ENCODE measurements at places on chromosomes 16 and 17.

DNA sequence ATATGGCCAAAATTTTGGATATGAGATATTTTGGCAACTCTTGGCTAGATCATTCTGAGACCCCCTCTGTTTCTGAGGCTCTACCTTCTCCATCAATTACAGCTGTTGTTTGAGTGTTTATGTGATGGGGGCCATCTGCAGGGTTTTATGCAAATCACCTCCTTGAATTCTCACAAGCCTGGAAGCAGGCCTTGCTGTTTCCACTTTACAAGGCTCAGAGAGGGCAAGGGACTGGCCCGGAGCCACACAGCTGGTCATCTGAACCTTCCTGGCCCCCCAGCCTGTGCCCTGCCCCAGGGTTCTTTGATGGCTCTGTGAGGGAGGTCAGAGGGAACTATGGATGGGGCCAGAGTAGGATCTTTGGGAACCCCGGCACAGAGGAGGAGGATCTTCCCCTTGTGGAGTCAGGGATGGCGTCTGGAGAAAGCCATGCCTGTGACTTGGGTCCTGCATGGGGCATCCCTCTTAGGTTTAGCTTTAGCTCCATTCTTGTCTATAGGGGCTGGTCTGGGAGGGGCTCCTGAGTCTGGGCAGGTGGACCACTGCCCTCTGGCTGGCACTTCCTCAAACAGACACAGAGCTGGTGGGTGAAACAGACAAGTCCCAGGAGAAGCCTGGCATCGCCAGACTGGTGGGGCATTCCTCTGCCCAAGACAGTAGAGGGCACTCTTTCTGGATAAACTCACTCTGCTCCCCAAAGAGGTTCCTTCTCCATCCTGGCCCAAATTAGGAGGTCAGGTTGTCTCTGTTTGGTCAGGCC lies 26.2 kb downstream of the IL21R start:
- no peak for DNase-seq

DNA sequence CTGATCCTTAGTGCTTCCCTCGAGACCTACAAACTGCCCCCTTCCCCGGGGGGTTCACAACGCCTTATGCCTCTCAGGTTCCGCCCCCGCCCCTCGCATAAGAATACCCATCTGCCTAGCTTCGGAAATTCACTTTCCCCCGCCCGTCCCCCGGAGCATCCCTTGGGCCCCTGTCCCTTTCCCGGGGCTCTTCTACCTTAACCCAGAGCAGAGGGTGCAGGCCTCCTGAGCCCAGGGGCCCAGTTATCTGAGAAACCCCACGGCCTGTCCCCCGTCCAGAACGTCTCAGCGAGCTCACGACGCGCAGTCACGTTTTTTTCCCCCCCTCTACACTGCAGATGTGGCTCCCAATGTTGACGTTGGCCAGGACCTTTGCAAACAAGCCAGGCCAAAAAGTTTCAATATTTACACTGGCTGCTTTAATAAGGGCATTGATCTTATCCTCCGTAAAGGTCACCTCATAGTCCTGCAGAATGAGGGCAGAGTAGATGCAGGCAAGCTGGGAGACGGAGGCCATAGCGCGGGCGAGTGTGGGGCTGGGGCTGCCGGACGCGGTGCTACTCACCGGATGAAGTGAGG lies 1.4 kb upstream of the NBR1 start:
- DNase-seq, result no peak

DNA sequence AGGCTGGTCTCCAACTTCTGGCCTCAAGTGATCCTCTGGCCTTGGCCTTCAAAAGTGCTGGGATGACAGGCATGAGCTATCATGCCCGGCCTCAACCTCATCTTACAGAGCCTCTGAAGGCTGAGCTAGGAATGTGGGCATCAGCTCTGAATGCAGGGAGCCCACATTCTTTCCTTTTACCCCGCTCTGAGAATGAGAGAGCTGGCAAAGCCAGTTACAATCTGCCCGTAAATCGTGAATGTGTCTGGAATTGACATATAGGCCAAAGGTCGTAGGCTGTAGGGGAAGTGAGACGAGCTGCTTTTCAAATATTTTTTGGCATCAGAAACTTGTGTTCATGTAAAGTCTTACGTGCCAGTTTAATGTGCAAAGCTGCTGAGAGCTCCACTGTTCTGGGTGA lies 4.5 kb downstream of the TMEM238L start:
- DNase-seq, result no peak

DNA sequence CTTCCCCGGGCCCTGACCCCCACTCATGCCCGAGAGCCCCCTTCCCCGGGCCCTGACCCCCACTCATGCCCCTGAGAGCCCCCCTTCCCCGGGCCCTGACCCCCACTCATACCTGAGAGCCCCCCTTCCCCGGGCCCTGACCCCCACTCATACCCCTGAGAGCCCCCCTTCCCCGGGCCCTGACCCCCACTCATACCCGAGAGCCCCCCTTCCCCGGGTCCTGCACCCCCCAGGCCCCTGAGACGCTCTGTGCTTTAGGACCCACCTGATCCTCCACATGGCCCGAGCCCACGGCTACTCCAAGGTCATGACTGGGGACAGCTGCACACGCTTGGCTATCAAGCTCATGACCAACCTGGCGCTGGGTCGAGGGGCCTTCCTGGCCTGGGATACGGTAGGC lies 6.8 kb downstream of the CTU2 start:
- no peak for DNase-seq

DNA sequence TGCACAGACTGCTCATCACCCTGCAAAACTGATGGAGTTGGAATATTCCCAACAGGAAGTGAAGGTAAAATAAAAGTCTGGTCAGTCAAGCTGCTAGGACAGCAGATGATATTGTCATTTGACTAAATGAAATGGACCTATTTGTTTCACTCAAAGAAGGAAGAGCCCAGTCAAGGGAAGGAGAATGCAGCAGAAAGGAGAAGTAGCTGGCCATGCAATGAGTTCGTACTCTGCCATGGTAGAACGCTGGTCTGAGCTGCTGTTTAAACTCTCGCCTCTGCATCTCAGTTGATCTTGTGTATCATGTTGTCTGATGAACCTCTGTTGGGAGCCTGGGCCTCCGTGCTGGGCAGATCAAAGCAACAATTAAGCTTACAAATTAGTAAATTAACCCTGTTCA lies 15.6 kb upstream of the YPEL2 start:
- DNase-seq, result no peak

- DNase-seq, result no peak
Measured at GRCh38 chr16:49129935-49130334, 151.7 kb downstream of the CBLN1 start.

DNA sequence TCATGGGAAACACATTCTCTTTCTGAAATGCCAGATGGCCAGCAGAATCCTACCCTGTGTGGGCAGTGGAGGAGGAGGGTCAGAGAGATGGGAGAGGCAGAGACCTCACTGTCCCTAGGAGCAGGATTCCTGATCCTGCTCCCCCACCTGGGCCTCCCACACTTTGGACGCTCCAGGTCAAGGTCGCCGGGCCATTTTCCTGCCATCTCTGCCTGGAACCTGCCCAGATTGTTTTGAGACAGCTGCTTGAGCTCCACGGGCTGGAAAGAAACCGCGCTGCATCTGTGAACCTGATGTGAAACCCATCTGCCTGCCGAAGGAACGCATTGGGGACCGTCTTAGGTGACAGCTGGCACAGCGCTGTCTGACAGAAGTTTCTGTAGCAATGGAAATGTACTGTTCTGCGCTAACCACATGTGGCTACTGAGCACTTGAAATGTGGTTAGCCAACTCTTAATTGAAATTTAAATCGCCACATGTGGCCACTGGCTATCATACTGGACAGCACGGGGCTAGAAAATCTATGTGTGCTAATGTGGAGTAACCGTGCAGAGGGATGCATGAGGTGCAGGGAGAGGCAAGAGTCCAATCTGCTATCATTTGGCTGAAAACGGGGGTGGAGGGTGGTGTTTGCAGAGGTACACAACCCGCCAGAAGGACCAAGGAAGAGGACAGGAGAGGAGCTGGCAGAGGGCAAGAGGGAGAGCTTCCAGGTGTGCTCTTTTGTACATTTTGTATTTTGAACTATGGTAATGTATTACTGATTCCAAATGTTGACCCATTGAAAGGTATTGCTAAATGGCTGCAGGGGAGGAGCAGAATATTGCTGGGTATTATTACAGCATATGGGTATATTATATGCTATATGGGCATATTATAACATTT lies 15.4 kb upstream of the NUBP1 start:
- DNase-seq, result no peak

GRCh38 chr16:56956756-56957155 lies 5.0 kb upstream of the CETP start:
- DNase-seq, result no peak

DNA sequence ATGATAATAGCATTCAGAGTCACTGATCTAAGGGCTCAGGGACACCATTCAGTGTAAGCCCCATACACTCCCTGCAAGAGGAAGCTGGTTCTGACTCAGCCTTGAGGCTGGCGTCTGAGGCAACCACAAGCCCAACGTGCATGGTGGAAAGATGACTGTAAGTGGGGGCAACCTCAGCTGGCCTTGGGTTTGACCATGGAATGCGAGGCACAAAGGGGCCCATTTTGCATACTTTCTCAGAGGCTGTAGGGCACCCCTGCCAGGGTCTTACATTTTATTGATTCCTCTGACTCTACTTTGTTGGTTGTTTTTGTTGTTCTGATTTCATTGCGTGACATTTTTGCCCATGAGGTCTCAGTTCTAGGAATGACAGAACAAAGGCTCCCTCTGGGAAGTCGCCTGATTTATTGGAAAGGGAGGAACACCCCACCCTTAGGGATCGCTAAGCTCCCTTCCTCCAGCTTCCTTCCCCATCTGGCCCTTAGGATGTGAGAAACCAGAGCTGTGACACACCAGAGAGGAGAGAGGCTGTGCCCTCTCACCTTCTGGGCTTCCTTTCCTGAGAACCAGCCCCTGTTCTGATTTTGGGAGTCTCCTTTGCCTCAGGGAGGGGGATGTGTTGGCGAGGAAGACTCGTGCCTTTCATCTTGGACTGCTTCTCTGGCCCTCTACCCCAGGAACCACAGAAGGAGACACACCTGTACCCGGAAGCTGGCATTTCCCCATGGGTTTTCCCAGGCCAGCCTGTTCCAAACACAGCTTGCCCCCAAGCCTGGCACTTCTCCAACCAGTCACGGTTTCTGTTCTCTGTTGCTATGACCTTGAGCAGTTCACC lies 5.6 kb upstream of the CIITA start:
- no peak for DNase-seq

- DNase-seq, result no peak
Measured at GRCh38 chr17:65226227-65226626, 89.1 kb downstream of the RGS9 start.

DNA sequence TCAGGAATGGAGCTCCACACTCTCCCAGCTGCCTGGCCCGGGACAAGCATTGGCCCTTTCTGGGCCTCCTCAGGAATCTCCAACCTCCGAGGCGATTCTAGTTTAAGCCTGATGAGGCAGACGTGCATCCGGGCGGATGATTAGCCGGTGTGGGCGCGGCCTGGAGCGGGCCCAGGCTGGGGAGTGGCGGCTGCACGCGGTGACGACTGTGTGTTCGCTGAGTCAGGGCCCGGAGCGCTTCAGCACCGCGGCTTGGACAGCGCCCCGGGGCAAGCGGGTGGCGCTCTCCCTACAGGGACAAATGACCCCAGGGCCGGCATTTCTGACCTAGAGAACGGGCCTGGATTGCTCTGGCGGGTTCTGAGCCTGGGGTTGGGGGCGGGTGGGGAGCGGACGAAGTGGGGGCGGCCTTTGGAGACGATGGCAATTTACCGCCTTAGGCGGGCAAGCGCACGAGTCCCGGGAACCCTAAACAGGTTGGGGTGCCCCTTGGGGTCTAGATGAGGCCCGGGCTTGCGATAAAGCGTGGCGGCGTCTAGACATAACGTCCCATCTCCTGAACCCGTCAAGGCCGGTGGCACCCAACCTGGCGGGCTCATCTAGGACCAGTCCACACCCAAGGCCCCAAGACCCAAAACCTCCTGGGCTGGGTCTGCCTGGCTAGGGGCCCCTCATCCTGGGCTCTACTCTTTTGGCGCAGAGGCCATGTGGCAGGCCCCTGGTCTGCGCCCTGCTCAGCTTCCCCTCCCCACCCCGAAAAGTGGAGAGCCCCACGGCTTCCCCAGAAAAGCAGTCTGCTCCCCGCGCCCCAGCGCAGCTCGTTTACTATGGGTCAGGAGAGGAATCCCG lies 22.3 kb upstream of the ZNHIT3 start:
- peak; percentile 85 for DNase-seq

DNA sequence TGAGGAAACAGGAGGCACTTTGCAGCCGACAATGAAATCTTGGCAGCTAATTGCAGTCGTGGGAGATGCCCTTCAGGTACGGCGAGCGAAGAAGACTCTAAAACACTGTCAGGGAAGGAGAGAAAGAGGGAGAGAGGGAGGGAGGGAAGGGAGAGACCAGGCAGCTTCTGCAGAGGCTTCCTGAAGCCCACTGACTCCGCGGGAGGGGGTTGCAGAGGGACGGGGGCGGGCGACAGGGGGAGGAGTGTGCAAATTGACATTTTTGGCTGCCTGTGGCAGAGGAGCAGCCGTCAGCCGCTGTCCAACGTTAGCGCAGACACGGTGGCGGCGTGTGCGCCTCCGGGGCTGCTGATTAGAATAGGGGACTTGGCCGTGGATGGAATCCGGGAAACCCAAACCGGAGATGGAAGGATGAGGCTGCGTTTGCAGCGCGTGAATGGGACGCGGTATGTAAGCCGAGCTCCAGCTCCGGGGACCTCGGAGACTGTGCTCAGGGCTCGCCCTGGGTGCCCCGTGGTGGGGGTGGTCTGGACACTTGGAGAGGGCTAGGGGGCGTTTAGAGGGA lies 849.1 kb upstream of the RBFOX1 start:
- peak; percentile 21 for DNase-seq

- DNase-seq, result peak; percentile 92
Measured at GRCh38 chr16:85126705-85127378, 14.6 kb upstream of the CIBAR2 start.

DNA sequence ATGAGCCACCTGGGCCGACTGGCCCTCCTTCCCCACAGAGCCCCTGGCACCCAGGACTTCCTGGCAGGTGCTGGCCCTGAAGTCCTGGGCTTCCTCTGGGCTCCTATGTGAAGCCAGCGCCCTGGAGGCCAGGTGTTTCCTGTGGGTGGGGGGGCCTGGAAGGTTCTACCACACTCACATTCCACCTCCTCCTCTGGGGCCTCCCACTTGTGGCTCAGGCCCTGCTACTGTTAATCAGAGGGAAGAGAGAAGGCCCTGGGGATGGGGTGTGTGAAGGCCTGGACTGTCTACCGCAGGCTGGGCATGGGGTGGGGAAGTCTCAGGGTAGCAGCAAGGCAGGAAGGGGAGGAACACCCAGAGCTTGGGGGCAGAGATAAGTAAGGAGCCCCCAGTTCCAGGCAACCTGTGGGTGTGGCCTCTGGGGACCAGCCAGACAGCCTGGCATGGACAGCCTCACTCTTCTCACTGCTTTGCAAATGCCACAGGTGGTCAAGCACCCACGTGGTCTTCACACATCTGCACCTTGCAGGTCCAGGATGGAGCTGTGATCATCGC lies 111.9 kb upstream of the TNRC6C start:
- no peak for DNase-seq

- DNase-seq, result no peak
Measured at GRCh38 chr16:75379911-75380847, 53.1 kb downstream of the CFDP1 start.
